ENCODE measurements at places on chromosomes 7 and 10.
A peak's percentile ranks its signal among the peaks of the same experiment; 100 is the strongest.

DNA sequence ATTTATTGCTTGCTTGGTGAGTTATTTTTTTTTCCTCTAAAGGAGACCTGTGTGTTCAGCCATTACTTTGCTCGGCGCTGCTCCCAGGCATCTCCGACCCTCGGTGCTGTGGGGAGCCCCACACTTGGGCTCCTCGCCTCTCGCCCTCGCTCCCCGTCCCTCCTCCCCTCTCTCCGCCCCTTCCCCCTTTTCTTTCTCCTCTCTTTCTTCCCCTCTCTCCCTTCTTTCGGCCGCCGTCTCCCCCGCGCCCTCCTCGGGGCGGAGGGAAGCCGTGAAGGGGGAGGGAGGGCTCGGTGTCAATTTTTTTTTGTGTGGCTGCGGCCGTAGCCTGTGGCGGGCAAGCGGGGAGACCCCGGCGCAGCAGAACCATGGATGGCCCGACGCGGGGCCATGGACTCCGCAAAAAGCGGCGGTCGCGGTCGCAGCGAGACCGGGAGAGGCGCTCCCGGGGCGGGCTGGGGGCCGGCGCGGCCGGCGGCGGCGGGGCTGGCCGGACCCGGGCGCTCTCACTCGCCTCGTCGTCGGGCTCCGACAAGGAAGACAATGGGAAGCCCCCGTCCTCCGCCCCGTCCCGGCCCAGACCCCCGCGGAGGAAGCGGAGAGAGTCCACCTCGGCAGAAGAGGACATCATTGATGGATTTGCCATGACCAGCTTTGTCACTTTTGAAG is 1.1 kb downstream of the AUTS2 start:
- DNase-seq, result no peak

DNA sequence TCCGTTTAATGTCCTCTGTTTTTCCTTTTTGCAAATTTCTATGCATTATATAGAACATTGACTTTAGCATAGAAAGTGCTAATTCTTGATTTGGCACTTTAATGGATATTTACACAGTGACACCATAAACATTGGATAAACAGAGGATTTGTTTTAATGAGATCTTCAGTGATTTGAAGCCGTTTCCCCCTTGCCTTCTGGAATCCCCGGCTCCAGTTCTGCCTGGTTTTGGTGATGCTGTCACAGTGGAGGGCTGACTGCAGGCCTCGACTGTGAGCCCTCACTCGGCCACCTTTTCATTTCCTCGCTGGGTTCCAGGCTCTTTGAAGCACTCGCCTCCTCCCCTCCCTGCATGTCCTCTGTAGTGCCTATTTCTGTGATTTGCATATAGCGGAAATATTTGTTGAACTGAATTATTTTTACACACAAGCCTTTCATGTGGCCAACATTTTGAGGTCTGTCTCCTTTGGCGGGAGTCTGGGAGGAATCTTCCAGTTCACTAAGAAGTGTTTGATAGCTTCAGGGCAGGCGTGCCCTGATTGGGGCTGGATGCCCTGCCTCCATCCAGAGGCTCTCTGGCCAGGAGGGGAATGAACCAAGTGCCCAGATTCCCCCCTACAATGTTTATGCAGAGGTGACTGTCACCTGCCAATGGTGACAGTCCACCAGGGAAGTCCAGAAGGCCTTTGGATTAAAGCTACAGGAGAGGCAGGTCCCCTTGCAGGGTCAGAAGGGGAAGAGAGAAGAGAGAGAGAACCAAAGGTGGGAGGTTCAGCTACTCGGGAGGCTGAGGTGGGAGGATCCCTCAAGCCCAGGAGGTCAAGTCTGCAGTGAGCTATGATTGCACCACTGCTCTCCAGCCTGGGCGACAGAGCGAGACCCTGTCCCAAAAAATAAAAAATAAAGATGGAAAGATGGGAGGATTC is 67.5 kb downstream of the CUX1 start:
- DNase-seq, result no peak

- no peak for DNase-seq
Observed at GRCh38 chr7:150654692-150655091, 22.5 kb upstream of the GIMAP6 start.

- DNase-seq, result no peak
Observed at GRCh38 chr7:74617180-74617744, 40.3 kb upstream of the GTF2I start.

DNA sequence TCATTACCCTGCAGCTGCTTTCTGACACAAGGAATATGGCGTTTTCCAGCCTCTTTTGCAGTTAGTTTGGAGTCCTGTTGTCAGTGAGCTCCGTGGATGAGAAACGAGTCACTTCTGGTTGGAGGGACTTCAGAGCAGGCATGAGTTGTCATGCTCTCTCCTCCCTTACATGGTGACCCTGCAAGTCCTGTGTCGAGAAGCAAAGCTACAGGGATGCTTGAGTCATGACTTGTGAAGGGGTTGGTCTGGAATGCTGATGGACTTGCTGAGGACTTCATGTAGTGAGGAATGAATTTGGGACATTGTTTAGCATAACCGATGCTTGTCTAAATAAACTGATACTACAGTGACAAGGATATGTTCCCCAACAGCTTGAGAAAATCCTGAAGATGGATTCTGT is 108.8 kb downstream of the ADCYAP1R1 start:
- no peak for DNase-seq

GRCh38 chr7:117689406-117689805 is 183.8 kb downstream of the CTTNBP2 start:
- no peak for DNase-seq

DNA sequence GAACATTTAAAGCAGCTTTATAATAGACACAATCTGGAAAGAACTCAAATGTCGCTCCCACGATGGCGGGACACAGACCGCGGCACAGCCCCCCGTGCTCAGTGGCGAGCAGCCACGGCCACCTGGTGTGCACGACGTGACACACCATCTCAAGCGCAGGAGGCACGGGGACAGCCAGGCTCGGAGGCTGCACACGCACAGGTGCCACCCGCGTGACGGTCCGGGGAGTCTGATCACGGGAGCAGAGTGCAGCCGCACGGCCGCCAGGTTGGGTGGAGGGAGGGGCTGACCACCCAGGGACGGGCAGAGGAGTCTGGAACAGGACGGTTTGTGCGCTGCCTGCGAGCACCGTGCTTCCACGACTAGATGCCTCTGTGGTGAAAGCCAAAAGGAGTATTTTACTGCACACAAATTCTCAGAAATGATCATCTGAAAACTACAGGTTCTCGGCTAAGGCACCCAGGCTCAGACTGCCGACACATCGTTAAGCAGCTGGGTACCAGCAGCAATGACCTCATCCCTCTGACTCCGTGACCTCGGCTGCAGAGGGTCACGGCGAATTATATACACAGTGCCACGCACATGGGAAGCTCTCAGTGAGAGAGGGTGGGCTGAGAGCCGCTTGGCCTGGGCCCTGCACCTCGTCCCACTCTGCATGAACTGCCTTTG is 7.5 kb upstream of the GPER1 start:
- DNase-seq, result no peak

GRCh38 chr7:135773464-135773863 is 24.9 kb upstream of the FAM180A start:
- DNase-seq, result no peak

DNA sequence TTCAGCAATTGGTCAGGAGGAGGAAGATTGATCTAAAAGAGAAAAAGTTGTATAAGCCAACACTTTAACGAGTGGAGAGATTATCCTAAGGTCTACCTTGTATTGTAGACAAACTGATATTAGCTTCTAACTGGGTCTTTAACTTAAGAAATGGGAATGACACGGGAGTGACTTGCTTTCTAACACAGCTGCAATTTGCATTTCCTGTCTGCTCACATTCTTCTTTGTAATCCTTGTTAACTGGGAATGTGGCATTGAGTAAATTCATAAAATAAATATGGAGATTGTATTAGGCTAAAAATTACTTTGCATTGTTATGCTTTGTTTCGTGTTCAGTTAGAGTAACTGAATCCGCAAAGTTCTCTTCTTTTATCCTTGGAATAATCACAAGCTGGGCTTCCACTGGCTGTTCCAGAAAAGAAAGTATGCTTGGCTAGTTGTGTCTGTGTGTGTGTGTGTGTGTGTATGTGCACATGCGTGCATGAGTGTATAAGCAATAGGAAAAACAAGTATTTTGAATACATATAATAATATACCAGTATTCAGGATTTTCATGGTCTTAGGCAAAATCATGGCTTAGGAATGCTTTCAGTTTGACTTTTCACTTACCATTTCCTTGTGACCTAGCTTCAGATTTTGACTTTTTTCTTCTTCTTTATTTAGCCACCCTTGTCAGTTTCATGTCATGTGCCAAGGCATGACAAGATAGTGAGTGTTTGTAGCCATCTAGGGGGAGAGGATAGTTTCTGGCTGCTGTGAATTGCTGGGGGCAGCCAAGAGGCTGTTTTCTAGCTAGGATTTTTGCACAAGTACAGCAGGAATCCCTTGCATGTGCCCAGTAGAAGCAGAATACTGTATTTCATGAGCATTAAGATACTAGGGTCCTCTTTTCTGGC is 54.5 kb upstream of the FZD8 start:
- no peak for DNase-seq

DNA sequence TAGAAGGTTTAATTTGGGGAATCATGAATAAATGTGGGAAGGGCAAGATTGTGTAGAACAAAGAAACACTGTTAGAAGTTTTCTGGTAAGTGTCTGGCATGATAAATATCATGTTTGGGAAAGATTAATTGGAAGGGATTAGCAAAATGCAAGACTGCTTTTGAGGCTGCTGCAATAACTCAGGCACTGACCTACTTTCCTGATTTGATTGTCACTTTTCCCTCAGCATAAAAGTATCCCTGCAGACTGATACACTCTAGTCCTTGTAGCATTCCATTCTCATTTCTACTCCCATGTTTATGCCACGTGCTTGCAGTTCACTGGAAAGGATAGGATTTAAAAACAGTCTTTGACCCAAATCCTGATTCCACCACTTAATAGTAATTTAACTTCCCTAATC is 303.3 kb upstream of the SEMA3A start:
- DNase-seq, result no peak

GRCh38 chr7:17434841-17435692 is 136.6 kb downstream of the AHR start:
- no peak for DNase-seq

DNA sequence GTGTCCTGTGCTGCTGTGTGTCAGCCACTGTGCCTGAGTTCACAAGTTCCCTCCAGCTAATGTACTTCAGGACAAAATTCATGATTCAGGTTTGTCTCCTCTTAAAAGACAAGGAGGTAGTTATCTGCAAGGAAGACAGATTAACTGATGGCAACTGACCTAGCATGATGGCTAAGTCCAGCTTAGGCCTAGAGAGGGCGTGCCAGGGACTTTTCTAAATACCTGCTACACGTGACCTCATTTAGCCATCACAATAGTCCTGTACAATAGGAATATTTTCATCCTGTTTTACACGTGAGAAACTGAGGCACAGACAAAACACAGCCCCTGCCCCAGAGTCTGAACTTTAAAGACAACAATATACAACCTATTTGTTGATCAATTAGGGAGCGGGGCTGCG is 275.7 kb downstream of the XPNPEP1 start:
- DNase-seq, result no peak

DNA sequence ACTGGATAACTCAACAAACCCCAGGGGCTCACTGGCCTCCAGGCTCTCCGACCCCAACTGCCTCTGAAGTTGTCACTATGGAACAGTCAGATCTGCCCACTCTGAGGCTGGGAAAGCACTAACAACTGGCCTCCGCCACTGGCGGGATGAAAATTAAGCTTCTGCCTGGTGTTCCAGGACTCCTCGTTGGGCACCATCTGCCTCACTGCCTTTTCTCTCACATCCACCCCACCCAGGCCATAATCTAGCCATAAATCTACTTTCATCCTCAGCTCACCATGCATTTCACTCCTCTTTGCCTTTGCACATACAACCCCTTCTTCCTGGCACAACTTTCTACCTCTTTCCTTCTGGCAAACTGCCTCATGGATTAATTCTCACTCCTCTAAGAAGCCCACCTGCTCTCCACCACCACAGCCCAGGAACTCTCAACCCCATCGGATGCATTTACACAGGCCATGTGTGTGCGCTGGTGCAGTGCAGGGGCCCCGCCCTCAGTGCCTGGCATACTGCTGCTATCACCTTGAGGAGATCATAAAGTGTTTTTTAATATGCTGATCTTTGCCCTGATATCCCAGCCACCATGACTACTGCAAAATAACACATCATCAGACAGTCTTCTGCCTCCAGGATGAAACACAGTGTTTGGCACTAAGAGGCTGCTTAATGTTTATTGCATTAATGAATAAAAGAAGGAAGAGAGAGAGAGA is 4.0 kb downstream of the CDHR1 start:
- no peak for DNase-seq

DNA sequence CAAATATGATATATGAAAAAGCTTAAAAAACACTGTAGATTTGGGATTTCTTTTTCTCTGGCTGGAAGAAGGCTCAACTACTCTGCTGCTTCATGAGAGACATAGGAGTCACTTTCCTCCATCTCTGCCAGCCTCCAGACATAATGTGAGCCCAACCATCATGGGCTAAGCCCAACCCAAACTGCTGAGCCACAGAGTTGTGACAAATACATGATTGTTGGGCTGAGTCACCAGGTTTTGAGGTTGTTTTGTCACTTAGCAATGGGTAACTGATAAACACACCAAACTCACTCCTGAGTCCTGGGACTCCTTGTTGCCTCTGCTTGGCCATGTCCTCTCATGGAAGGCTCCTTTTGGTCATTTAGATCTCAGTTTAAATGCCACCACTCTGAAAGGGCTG is 381.8 kb upstream of the FZD8 start:
- no peak for DNase-seq

GRCh38 chr10:42783181-42783549 is 570 bp downstream of the BMS1 start:
- DNase-seq, result peak; percentile 31

DNA sequence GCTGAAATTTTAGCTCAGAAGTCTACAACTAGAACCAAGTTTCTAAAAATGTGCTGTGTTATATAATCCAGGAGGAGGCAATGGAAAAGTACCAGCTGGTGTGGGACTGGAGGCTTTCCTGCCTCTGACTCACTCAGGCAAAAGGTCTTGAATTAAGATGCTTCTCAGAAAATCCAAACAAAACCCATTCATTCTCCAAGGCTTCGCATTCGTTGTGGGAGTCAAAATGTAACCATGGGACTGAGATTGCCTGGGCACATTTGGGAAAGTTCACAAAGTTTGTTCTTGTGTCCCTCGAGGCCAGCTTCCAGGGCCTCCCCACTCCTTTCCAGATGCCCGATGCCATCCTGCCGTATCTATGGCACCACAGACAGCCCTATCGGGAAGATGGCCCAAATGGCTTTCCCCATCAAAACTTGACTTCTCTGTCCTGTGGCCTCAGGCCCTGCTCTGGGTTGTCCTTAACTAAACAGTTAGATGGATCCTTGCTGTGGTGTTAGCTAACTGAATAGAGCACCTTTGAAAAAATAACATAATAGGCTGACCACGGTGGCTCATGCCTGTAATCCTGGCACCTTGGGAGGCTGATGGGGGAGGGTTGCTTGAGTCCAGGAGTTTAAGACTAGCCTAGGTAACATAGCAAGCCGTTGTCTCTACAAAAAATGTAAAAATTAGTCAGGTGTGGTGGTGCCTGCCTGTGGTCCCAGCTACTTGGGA is 180.5 kb downstream of the PFKFB3 start:
- DNase-seq, result no peak

GRCh38 chr7:151588982-151589381 is 69.3 kb upstream of the RHEB start:
- DNase-seq, result no peak

Data from activated CD8-positive, alpha-beta memory T cell treated with anti-CD3 and anti-CD28 coated beads, Interleukin-2, amount 50 U/mL, for 4 hours (primary cell).